ENCODE measurements at places on chromosomes 7 and 10. TPM values are rescaled to one million over a fixed set of nuclear protein-coding genes. Genes with fewer than 3 reads are reported as not detected.

DNA sequence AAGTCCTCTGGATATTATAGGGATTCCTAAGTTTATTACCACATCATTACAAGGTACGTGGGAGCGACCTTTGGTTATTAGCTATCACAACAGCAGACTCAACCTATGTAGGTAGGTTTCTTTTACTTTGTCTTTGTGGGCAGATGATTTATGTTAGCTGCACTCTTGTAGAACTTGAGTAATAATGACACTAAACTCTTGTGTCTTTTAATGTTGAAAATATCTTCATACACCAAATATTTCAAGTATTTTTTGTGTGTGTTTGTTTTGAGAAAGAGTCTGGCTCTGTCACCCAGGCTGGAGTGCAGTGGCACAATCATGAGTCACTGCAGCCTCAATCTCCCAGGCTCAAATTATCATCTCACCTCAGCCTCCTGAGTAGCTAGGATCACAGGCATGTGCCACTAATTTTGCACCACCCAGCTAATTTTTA, 19.2 kb upstream of the SUPV3L1 start:
- no peak for DNase-seq

DNA sequence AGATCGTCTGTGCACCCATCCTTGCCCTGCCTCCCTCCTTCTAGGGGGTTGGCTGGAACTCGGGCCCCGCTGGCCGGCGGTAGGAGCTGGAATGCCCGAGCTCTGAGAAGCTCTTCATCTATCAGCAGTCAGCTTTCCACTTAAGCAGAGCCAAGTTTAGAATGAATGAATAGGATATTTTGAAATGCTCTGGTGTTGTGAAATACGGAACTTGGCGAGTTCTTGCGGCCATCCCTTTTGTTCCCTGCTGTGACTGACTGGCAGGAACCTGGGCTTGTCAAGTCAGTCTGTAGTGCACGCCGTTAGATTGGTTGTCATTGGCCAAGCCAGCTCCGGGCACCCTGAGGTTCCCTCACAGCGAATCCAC, 33.3 kb downstream of the FOXK1 start:
- peak; percentile 85 for DNase-seq

DNA sequence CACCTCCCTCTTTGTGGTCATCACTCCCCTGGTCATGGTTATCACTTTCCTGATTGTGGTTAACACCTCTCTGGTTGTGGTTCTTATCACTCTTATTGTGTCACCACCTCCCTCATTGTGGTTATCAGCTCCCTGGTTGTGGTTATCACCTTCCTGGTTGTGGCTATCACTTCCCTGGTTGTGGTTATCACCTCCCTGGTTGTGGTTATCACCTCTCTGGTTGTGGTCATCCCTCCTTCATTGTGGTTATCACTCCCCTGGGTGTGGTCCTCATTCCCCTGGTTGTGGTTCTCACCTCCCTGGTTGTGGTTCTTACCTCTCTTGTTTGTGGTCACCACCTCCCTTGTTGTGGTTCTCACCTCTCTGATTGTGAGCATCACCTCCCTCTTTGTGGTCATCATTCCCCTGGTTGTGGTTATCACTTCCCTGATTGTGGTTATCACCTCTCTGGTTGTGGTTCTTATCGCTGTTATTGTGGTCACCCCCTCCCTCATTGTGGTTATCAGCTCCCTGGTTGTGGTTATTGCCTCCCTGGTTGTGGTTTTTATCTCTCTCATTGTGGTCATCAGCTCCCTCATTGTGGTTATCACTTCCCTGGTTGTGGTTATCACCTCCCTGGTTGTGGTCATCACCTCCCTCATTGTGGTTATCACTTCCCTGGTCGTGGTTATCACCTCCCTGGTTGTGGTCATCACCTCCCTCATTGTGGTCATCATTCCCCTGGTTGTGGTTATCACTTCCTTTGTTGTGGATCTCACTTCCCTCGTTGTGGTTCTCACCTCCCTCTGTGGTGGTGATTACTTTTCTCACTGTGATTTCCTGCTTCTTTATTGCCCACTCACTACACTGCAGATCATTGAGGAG, 106.7 kb downstream of the GPR26 start:
- DNase-seq: no peak

DNA sequence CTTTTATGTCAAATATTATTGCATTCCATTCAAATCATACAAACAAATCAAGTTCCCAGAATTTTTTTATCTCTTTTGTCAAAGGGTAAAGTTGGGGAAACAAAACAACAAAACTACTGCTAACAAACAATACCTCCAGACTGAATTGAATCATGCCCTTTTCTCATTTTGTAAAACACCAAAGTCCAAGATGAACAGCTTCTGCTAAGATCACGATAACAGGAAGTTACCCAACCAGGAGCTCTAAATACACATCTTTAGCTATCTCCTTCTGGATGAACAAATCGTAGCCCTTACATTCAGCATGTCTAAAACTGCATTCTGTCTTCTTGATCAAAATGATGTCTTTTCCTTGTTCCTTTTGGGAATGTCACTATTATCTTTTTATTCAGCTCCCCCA, 97.4 kb downstream of the CTTNBP2 start:
- DNase-seq: no peak

GRCh38 chr10:29658984-29659965, 24.5 kb upstream of the SVIL start:
- no peak for DNase-seq

GRCh38 chr10:110851020-110851612, 20.6 kb upstream of the PDCD4 start:
- DNase-seq: no peak

DNA sequence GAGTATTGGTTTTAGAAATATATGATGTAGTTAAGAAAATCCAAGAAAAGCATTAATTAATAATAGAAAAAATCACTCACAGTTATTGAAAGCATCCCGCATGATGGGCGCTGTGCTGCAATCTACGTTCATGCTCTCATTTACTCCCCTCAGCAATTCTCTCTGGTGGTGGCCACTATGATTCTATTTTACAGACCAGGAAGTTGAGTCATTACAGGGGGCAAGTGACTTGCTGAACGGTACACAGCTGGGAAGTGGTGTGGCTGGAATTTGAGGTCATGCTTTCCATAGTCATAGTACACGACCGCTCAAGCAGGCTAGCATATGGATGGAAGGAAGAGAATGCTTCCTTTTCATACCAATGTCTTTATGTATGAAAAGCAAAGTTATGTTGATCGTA, 117.4 kb downstream of the TES start:
- DNase-seq: no peak

DNA sequence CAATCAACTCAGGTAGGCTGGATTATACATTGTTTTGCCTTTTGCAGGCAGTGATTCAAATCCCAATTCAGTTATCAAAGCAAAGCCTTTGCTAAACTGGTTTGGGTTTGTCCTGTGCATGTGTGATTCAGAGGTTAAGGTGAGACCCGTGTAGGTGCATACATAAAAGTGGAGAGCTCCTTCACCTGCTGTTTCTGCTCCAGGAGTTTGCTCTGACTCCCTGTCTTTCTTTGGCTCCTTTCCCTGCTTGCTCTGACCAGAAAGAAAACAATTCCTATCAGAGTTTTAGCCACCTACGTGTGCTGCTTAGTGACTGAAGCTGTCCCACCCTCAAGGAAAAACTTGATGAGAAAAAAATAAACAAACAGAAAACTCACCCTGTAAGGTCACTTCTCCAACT, 101.1 kb downstream of the TPST1 start:
- DNase-seq: no peak

DNA sequence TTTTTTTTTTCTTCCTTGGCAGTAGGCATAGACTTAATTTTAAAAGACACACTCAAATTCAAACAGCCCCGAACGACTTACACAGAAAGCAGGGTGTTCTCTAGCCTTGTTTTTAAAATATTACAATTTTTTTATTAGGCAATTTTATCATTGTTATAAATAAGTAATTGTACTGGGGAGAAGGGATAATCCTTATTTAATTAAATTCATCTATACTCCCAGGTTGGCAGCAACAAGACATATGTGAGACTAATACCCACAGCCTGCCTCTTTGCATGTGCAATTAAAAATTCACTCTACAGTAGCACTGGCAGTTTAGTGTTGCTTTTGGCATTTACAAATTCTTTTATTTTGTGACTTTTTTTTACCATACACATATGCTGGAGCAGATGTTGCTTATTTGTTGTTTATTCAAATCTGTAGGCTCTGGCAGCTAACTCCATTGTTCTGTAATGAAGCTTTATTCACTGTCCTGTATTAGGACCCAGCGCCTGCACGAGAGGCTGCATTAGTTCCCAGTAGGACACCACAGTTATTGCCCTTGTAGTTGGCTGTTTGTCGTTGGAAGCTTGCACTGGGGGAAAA, 84.9 kb upstream of the PPP1R17 start:
- no peak for DNase-seq

GRCh38 chr7:111328487-111328886, 233.8 kb downstream of the IMMP2L start:
- DNase-seq: no peak

GRCh38 chr7:148135116-148135515, 455.4 kb upstream of the C7orf33 start:
- DNase-seq: no peak

DNA sequence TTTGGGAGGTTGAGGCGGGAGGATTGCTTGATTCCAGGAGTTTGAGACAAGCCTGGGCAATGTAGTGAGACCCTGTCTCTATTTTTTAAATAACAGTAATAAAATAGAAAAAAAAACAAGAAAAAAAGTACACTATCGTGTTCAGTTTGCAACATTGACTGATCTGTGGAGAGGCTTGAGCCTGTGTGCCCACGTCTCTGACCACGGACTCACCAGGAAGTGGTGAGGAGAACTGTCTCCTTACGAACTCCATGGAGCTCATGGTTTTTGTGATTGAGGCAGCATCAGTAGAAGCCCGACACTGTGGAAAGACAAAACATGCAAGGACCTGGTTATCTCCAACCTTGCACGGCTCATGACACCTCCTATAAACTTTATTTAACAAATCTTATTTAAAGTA, 23.9 kb upstream of the DNAJB6 start:
- no peak for DNase-seq

- DNase-seq: no peak
Measured at GRCh38 chr10:63268149-63268797, 135.1 kb downstream of the NRBF2 start.

DNA sequence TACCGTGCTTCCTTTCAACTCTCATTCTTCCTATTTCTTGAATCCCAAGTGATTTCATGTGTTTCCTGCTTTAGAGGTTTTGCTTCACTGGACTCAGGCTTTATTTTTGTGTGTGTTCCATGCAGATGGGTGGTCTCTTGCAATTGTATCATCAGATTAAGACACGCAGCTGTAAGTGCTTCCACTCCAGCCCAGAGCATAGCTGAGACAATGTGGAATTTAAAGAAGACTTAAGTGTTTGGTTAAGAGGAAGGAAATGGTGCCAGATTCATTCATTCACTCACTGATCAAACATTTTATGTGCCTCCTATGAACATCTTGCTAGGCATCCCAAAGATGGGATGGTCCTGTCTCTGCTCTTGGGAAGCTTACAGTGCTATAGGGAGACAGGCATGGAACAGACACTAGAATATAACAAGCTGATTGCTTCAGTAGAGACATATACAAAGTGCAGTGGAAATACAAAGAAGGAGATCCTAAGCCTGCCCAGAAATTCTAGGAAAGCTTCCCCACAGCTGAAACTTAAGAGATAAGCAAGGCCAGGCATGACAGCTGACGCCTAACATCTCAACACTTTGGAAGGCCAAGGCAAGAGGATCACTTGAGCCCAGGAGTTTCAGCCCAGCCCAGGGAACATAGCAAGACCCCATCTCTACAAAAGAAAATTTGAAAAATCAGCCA, 46.1 kb upstream of the LRRC17 start:
- DNase-seq: no peak

- DNase-seq: no peak
Measured at GRCh38 chr10:33819206-33819605, 484.7 kb upstream of the NRP1 start.

- peak; percentile 44 for DNase-seq
Measured at GRCh38 chr10:11865561-11865960, 42.4 kb downstream of the PROSER2 start.

DNA sequence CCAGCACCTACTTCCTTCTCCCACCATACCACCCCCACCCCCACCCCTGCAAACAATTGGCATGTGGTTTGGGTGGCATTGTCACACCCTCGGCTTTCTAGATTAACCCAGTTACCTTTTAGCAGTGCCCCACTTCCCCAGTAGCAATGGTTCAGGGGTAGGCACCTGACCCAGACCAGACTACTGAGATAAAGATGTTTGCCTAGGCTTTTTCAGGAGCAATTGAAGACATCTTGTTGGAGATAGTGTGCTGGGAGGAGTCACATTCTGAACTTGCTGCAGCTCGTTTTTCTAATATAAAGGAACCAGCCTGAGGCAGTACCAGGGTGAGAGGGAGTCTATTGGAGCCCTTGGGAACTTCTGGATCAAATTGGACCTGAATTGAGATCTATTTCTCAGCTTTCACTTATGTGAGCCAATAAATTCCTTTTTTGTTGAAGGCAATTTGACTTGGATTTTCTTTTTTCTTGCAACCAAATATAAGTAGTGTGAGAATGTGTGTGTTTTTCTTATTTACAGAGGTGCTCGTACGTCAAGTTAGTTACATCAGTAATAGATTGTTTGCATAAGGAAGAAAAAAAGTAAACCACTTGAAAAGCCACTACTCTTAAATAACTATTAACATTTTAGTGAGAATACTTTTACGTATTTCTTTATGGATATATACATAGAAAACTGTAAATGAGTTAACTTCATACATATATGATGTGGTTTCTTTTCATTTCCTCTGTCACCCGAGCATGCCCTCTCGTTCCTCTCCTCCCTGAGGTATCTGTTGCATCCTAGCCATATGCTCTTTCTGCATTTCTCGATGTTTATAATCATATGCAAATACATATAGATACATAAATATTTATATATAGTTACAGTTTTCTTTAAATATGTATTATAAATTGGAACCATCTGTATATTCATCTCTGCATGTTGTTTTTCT, 38.0 kb downstream of the RAB18 start:
- DNase-seq: no peak

- no peak for DNase-seq
Measured at GRCh38 chr10:111435871-111436270, 359.0 kb downstream of the ADRA2A start.

Gene MMD2
- polyA plus RNA-seq: not detected

Gene IFIT2
- polyA plus RNA-seq: 6.1 TPM

Gene TLX1
- 5.7 TPM for polyA plus RNA-seq

Gene CCL26
- polyA plus RNA-seq: not detected

Gene CHST15
- 10.6 TPM for polyA plus RNA-seq

Gene SMKR1
- polyA plus RNA-seq: 1.4 TPM

Gene KLF14
- polyA plus RNA-seq: 0.32 TPM
